ENCODE measurements at places on chromosomes 12 and 14.
A peak's percentile ranks its signal among the peaks of the same experiment; 100 is the strongest.

DNA sequence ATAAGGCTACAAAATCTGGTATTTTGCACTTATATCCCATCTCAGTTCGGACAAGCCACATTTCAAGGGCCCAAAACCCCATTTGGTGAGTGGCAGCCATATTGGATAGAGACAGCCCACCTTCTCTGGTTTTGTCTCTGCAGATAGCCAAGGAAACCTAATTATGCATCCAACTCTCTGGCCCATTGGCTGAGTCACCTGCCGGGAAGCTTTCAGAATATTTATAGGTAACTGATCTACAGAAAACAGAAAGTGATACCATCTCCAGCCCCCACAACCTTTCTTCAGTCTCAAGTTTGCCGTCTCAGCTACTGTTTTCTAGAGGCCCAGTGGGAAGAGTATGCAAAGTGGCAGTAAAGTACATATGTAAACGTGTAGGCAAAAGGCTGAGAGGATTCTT lies 33.7 kb upstream of the PPP1CC start:
- no peaks in the 10 kb centered on the region for H3K36me3 ChIP-seq
- H3K27me3 ChIP-seq = no peaks in the 10 kb centered on the region
- DNase-seq = peak; percentile 84
- H3K27ac ChIP-seq = peak overlapping the region; percentile 71

GRCh38 chr12:116433249-116433648 lies 125.9 kb upstream of the MAP1LC3B2 start:
- no peaks in the 10 kb centered on the region for H3K36me3 ChIP-seq
- no peak overlapping the region for H3K4me3 ChIP-seq
- no peaks in the 10 kb centered on the region for H3K4me1 ChIP-seq
- no peak for DNase-seq
- no peak overlapping the region for H3K27ac ChIP-seq

GRCh38 chr14:62364161-62364560 lies 601.9 kb downstream of the SNAPC1 start:
- H3K27me3 ChIP-seq = no peaks in the 10 kb centered on the region
- H3K4me3 ChIP-seq = no peak overlapping the region
- DNase-seq = no peak
- H3K36me3 ChIP-seq = no peaks in the 10 kb centered on the region

GRCh38 chr12:93315907-93316622 lies 61.7 kb upstream of the NUDT4 start:
- no peaks in the 10 kb centered on the region for H3K36me3 ChIP-seq
- H3K27me3 ChIP-seq = no peaks in the 10 kb centered on the region
- H3K4me1 ChIP-seq = no peaks in the 10 kb centered on the region

GRCh38 chr12:24561411-24561871 lies 387.5 kb downstream of the BCAT1 start:
- H3K27me3 ChIP-seq = no peaks in the 10 kb centered on the region
- peak overlapping the region; percentile 87 for H3K4me3 ChIP-seq
- no peaks in the 10 kb centered on the region for H3K36me3 ChIP-seq
- no peak overlapping the region for H3K27ac ChIP-seq

- no peaks in the 10 kb centered on the region for H3K4me1 ChIP-seq
- H3K4me3 ChIP-seq = no peak overlapping the region
- H3K27me3 ChIP-seq = no peaks in the 10 kb centered on the region
- peak; percentile 72 for DNase-seq
Observed at GRCh38 chr12:89756585-89757398, 48.2 kb upstream of the ATP2B1 start.

- no peaks in the 10 kb centered on the region for H3K4me1 ChIP-seq
- no peak for DNase-seq
- no peaks in the 10 kb centered on the region for H3K36me3 ChIP-seq
- H3K27me3 ChIP-seq = no peaks in the 10 kb centered on the region
- no peak overlapping the region for H3K27ac ChIP-seq
Observed at GRCh38 chr14:89371585-89372511, 45.2 kb downstream of the FOXN3 start.

DNA sequence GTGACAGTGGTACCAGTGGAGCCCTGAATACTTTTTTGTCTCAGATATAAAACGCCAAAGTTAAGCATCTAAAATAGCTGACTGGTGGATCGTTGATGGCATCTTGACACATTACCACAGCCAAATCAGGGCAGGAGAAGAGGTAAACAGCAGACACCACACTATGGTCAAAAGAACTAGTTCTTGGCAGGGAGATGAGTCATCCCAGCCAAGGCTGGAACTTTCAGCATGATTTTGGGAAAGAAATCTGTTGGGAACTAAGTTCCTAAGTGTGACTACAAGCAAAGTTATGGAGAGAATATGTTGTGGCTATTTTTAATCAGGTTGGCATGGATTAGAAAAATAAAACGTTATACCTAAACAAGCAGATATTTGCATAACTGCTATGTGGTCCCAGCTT lies 36.9 kb downstream of the LGR5 start:
- no peak overlapping the region for H3K4me3 ChIP-seq
- DNase-seq = no peak
- no peaks in the 10 kb centered on the region for H3K4me1 ChIP-seq
- no peaks in the 10 kb centered on the region for H3K27me3 ChIP-seq
- no peak overlapping the region for H3K27ac ChIP-seq

GRCh38 chr14:95835121-95835730 lies 41.4 kb upstream of the TUNAR start:
- H3K27ac ChIP-seq = no peak overlapping the region
- H3K36me3 ChIP-seq = no peaks in the 10 kb centered on the region
- no peaks in the 10 kb centered on the region for H3K4me1 ChIP-seq
- no peak overlapping the region for H3K4me3 ChIP-seq
- H3K27me3 ChIP-seq = no peaks in the 10 kb centered on the region

- no peak for DNase-seq
- no peak overlapping the region for H3K4me3 ChIP-seq
- no peak overlapping the region for H3K27ac ChIP-seq
- peaks cover 7% of the 10 kb centered on the region for H3K27me3 ChIP-seq
- H3K4me1 ChIP-seq = no peaks in the 10 kb centered on the region
Observed at GRCh38 chr14:104428333-104428851, 151.2 kb upstream of the C14orf180 start.

GRCh38 chr14:90388437-90388836 lies 8.4 kb upstream of the CALM1 start:
- DNase-seq = no peak
- H3K4me3 ChIP-seq = no peak overlapping the region
- H3K27ac ChIP-seq = no peak overlapping the region
- H3K27me3 ChIP-seq = no peaks in the 10 kb centered on the region
- no peaks in the 10 kb centered on the region for H3K36me3 ChIP-seq

DNA sequence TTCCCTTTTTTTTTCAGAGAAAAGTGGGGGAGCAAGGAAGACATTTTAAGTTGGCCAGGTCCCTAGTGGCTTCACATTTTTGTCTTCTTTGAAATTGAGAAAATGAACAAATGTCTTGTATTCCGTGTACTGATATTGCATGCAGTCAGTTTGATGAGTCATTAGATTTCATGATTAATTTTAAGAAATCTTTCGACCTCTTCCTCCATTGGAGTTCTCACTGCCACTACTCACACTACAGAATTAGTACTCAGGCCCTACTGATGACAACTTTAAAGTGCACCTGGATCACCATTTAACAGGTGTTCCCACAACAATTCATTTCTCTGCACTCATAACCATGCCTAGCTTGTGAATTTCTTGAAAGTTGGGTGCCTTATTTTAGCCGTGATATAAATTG lies 50.5 kb downstream of the SAMD4A start:
- DNase-seq = no peak
- H3K4me3 ChIP-seq = no peak overlapping the region
- no peaks in the 10 kb centered on the region for H3K27me3 ChIP-seq
- no peaks in the 10 kb centered on the region for H3K36me3 ChIP-seq

- no peak for DNase-seq
- no peaks in the 10 kb centered on the region for H3K36me3 ChIP-seq
- H3K4me3 ChIP-seq = no peak overlapping the region
- H3K27me3 ChIP-seq = no peaks in the 10 kb centered on the region
Observed at GRCh38 chr12:65620046-65620445, 204.2 kb upstream of the HMGA2 start.

DNA sequence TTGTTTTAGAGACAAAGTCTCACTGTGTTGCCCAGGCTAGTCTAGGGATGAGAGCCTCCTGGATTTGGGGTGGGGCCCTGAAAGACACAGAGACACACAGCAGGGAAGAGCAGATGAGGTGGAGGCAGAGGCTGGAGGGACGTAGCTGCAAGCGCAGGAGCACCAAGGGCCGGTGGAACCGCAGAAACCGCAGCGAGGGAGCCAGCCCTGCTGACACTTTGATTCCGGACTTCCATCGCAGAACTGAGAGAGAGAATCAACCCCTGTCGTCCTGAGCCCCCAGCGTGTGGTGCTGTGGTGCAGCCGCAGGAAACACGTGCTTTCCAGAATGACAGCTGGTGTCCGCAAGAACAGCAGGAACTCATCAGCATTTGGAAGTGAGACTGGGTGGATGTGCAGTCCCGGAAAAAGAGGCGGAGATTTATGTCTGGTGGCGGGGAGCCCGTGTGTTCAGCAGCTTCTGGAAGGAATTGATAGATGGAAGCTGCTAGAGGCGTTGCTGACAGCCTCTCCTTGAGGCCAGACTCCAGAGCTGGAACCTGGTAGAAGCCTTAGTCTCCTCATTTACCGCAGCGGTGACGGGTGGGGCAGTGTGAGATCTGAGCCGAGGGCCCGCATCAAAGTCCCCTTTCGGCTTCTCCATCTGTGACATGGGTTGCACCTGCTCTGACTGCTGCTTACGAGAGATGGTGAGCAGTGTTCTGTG lies 21.9 kb upstream of the KLC1 start:
- peak overlapping the region; percentile 50 for H3K27ac ChIP-seq
- no peaks in the 10 kb centered on the region for H3K27me3 ChIP-seq
- H3K36me3 ChIP-seq = no peaks in the 10 kb centered on the region
- peak overlapping the region; percentile 25 for H3K4me3 ChIP-seq

DNA sequence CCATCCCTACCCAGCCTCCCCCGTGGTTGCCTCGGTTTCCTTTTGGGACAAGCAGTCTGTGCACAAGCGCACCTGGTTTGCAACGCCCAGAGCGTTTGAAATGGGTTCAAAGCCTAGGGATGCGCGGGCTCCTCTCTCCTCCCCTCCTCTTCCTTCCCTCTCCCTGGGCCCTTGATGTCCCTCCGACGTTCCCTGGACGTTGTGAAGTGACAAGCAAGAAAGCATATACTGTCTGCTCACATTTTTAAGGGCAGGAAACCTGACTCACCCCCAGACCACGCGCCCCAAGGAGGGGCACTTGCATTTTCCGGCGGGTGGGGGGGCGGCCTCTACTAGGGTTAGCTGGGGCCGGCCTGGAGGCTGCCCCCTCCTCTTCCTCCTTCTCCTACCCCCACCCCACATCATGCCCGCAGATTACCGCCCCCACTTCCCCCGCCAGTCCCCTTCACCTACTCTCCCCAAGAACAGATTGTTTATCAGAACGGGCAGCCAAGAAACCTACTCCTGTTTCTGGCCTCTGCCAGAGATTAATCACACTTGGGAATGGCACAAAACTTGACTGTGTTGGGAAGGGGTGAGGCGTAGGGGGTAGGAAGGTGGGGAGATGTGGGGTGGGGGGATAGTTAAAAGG lies 9.5 kb upstream of the IRF2BPL start:
- no peak overlapping the region for H3K4me3 ChIP-seq
- H3K4me1 ChIP-seq = peaks cover 54% of the 10 kb centered on the region
- no peak overlapping the region for H3K27ac ChIP-seq

DNA sequence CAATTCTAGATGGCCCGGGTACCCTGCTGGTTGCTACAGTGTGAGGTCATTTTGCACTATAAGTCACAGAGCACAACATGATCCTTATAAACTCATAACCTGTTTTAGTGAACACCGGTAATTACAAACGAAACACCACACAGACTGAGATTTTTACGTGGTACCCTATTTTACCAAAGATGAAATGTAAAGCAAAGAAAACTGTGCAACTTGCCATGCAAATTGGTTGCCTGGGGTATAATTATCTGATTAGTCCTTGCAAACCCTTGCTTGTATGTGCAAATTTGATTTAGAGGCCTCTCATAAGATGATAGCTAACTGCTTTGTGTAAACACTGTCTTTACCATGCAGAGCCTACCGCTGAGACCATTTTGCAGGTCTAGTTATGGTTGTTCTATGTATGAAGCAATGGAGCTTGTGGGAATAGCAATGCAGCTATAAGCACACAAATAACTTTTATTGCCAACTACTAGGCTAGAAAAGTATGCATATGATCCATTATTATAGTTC lies 372.1 kb upstream of the FAR2 start:
- no peaks in the 10 kb centered on the region for H3K36me3 ChIP-seq
- no peaks in the 10 kb centered on the region for H3K27me3 ChIP-seq
- H3K27ac ChIP-seq = peak overlapping the region; percentile 83
- peak overlapping the region; percentile 2 for H3K4me3 ChIP-seq
- peaks cover 22% of the 10 kb centered on the region for H3K4me1 ChIP-seq
- peak; percentile 21 for DNase-seq

GRCh38 chr14:77268989-77269600 lies 1.9 kb downstream of the NGB start:
- H3K4me1 ChIP-seq = no peaks in the 10 kb centered on the region
- H3K27ac ChIP-seq = no peak overlapping the region
- no peaks in the 10 kb centered on the region for H3K27me3 ChIP-seq
- peak; percentile 14 for DNase-seq
- no peaks in the 10 kb centered on the region for H3K36me3 ChIP-seq

- H3K4me3 ChIP-seq = peak overlapping the region; percentile 44
- DNase-seq = peak; percentile 95
- no peaks in the 10 kb centered on the region for H3K36me3 ChIP-seq
- H3K27ac ChIP-seq = peak overlapping the region; percentile 92
- H3K4me1 ChIP-seq = peaks cover 46% of the 10 kb centered on the region
- H3K27me3 ChIP-seq = no peaks in the 10 kb centered on the region
Observed at GRCh38 chr12:89345830-89346740, 6.2 kb downstream of the DUSP6 start.

- no peaks in the 10 kb centered on the region for H3K4me1 ChIP-seq
- no peak for DNase-seq
- no peak overlapping the region for H3K27ac ChIP-seq
- no peaks in the 10 kb centered on the region for H3K36me3 ChIP-seq
- H3K4me3 ChIP-seq = no peak overlapping the region
Observed at GRCh38 chr14:32594766-32595165, 265.7 kb downstream of the AKAP6 start.

DNA sequence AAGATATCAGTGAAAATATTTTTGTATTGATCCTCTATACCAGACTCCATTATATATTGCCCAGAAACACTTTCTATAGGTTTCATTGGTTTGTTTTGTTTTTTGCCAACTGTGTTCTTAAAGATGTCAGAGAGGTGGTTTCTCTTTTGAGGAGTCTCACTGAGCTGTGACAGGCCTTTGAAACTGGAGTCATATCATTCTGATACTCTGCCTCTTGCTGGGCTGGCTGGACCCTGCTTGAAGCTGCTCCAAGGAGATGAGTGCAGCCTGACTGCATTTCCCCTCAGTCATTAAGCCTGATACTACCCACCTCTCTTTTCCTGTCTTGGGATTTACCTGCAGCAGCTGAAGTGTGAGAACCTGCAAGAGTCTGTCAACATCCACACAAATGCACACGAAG lies 16.4 kb upstream of the TAS2R30 start:
- H3K36me3 ChIP-seq = no peaks in the 10 kb centered on the region
- H3K4me1 ChIP-seq = no peaks in the 10 kb centered on the region
- no peak overlapping the region for H3K27ac ChIP-seq
- DNase-seq = no peak
